Panc1 (cell line): ENCODE measurements at places on chromosomes 4 and X.

DNA sequence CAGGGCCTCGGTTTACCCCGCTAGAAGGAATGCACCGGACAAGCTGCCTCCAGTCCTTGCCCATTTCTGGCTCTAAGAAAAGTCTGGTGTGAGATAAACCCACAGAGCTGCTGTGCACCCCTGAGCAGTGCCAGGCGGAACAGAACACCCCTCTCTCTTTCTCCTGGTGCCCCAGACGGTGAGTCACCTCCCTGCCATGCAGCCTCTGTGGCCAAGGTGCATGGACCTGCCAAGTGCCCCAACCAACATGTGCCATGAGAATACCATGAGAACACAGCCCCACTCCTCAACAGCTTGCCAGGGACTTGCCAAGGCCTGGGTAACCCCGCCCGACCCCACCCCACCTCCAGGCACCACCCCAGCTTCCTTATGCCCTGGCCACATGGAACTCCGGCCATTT is 47.7 kb upstream of the MAN2B2 start:
- no peak for DNase-seq
- no peaks in the 10 kb centered on the region for H3K4me1 ChIP-seq
- H3K27ac ChIP-seq = no peak overlapping the region
- H3K36me3 ChIP-seq = no peaks in the 10 kb centered on the region
- no peaks in the 10 kb centered on the region for H3K27me3 ChIP-seq

GRCh38 chr4:3302786-3303564 is 10.2 kb downstream of the RGS12 start:
- no peak overlapping the region for H3K4me3 ChIP-seq
- no peaks in the 10 kb centered on the region for H3K27me3 ChIP-seq
- H3K4me1 ChIP-seq = peaks cover 2% of the 10 kb centered on the region; the same call in 1 of the 2 replicates
- H3K36me3 ChIP-seq = no peaks in the 10 kb centered on the region
- no peak overlapping the region for H3K27ac ChIP-seq

GRCh38 chrX:53320543-53321229 is 39.3 kb upstream of the IQSEC2 start:
- H3K27ac ChIP-seq = no peak overlapping the region
- DNase-seq = no peak
- peaks cover 3% of the 10 kb centered on the region for H3K4me1 ChIP-seq
- H3K36me3 ChIP-seq = no peaks in the 10 kb centered on the region

- H3K4me1 ChIP-seq = no peaks in the 10 kb centered on the region
- no peak overlapping the region for H3K27ac ChIP-seq
- no peaks in the 10 kb centered on the region for H3K27me3 ChIP-seq
- no peak overlapping the region for H3K4me3 ChIP-seq
- no peaks in the 10 kb centered on the region for H3K36me3 ChIP-seq
Measured at GRCh38 chr4:15318621-15319348, 109.0 kb upstream of the C1QTNF7 start.

DNA sequence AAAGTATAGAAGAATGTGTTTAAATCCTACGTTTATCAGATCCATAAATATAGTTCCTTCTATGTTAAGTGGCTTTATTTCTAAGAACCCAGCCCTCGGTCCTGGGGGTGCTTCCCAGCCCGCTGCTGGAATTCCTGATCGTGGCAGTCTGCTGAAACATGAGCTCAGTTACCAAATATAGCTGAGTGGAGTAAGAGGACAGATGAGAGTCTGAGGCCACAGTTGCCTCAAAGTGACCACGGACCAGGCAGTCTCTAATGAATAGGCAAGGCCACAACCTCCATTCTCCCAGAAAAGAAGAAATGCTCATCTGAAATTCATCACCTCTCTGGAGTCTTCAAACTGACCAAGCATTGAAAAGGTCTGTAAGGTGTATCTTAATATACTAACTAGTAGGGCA is at the start of gene PALLD:
PALLD (plus strand) TSS at position 219 of the 400 bp plus-strand sequence.
- H3K4me3 ChIP-seq = no peak within 1 kb of the TSS
- no peak for DNase-seq
- H3K27ac ChIP-seq = no peak within 1 kb of the TSS
- H3K4me1 ChIP-seq = no peaks in the 10 kb centered on the region
- no peaks in the 10 kb centered on the region for H3K27me3 ChIP-seq
- H3K36me3 ChIP-seq = no peaks in the 10 kb centered on the region

DNA sequence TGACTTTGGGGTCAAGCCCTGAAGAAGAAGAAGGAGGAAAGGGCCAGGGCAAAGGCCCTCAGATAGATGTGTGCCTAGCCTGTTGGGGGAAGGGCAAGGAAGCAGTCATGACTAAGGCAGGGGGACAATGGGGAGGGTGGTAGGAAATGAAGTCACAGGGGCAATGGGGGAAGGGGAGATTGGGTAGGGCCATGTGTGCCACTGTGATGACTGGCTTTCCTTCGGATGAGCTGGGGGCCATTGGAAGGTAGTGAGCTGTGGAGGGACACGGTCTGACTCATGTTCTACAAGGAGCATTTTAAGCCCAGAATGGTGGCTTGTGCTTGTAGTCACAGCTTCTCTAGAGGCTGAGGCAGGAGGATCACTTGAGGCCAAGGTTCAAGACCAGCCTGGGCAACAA is 642.0 kb downstream of the MID1IP1 start:
- H3K4me3 ChIP-seq = no peak overlapping the region
- no peak overlapping the region for H3K27ac ChIP-seq
- no peak for DNase-seq
- H3K4me1 ChIP-seq = no peaks in the 10 kb centered on the region

DNA sequence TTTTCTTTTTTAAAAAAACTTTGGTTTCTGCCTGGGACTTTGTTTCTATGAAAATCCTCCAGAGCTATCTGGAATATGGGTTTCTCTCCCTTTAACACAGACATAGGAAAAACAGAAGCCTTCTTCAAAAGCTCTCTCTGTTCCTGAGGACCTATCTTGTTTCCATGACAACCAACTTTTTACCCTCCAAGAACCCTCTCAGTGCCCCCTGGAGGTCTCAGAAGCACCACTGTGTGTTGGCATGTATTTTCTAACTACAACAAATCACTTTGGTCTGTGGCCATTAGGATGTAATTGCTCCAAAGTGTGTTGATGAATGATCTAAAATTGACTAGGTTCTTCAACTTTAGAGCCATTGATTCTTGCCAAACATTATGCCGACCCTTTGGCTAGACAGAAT is 1331.6 kb downstream of the ADGRL3 start:
- no peak overlapping the region for H3K27ac ChIP-seq
- no peaks in the 10 kb centered on the region for H3K4me1 ChIP-seq
- H3K27me3 ChIP-seq = no peaks in the 10 kb centered on the region
- H3K4me3 ChIP-seq = no peak overlapping the region
- H3K36me3 ChIP-seq = no peaks in the 10 kb centered on the region

DNA sequence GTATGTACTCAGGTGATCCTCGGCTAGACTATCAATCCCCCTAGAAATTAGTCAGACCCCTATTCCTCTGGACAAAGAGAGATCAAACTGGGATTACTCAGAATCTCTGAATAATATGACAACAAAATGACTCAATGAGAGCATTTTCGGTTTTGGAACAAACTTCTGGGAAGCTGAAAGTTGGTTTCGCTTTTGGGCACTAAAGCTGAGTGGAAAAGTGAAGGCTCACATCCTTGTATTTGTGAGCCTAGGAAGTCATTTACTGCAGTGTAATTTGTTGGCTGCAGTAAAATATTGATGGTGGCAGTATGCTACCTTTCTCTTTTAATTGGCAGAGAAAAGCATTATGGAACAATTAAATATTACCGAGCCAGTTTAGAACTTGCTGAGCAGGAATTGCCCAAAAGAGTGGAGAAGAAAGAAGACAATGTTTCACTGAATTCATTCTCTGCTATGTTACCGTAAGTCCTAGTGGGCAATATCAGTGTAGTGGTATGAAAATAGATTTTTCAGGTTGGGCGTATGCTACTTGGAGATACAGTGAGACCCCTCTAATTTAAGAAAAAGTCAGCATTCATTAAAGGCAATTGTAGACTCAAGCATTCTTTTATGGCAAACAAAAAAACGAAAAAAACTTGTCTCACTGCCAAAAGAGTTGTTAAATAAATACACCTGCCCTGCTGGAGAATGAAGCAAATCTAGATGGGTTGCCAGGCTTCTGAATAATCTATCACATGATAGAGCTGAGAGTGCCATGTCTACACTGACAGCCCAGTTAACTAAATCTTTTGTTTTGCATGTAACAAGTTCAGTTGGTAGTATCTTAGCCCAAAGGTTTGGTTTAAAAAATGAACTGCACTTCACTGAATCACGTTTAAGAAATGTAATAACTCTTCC is 69.6 kb downstream of the AGTR2 start:
- H3K4me1 ChIP-seq = no peaks in the 10 kb centered on the region
- no peak overlapping the region for H3K27ac ChIP-seq
- no peak for DNase-seq
- H3K36me3 ChIP-seq = no peaks in the 10 kb centered on the region
- no peak overlapping the region for H3K4me3 ChIP-seq
- H3K27me3 ChIP-seq = no peaks in the 10 kb centered on the region

DNA sequence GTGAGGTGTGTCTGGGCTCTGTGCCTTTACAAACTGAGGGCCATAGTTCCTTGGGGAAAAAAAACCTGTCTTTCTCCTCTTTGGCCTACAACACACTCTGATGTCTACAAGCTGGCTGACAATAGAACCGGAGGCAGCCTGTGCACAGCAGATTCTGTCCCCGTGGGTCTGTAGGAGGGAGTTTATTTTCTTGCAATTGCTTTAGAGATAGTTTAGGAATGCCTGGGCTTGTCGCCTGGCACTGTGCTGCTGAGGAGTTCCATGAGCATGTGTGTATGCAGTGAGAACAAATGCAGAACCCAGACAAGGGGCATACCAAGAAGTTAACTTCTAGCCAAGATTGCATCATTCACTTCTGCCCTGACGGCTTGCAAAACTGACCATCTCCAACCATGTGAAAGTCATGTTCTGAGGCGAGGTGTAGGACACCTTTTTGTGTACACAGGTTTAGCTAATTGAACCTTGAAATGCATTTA is 54.1 kb downstream of the CCNI start:
- no peaks in the 10 kb centered on the region for H3K27me3 ChIP-seq
- no peaks in the 10 kb centered on the region for H3K4me1 ChIP-seq
- no peak overlapping the region for H3K27ac ChIP-seq
- no peak overlapping the region for H3K4me3 ChIP-seq
- no peak for DNase-seq

GRCh38 chrX:2320089-2320488 is 180.7 kb downstream of the DHRSX start:
- H3K4me3 ChIP-seq = no peak overlapping the region
- DNase-seq = no peak
- no peaks in the 10 kb centered on the region for H3K36me3 ChIP-seq
- no peaks in the 10 kb centered on the region for H3K27me3 ChIP-seq
- no peaks in the 10 kb centered on the region; the same call in 1 of the 2 replicates for H3K4me1 ChIP-seq
- no peak overlapping the region for H3K27ac ChIP-seq

- no peaks in the 10 kb centered on the region for H3K36me3 ChIP-seq
- H3K4me1 ChIP-seq = no peaks in the 10 kb centered on the region
- H3K27ac ChIP-seq = no peak overlapping the region
- H3K27me3 ChIP-seq = no peaks in the 10 kb centered on the region
- H3K4me3 ChIP-seq = no peak overlapping the region
- DNase-seq = no peak
Measured at GRCh38 chr4:153189016-153189801, 15.0 kb upstream of the TRIM2 start.

DNA sequence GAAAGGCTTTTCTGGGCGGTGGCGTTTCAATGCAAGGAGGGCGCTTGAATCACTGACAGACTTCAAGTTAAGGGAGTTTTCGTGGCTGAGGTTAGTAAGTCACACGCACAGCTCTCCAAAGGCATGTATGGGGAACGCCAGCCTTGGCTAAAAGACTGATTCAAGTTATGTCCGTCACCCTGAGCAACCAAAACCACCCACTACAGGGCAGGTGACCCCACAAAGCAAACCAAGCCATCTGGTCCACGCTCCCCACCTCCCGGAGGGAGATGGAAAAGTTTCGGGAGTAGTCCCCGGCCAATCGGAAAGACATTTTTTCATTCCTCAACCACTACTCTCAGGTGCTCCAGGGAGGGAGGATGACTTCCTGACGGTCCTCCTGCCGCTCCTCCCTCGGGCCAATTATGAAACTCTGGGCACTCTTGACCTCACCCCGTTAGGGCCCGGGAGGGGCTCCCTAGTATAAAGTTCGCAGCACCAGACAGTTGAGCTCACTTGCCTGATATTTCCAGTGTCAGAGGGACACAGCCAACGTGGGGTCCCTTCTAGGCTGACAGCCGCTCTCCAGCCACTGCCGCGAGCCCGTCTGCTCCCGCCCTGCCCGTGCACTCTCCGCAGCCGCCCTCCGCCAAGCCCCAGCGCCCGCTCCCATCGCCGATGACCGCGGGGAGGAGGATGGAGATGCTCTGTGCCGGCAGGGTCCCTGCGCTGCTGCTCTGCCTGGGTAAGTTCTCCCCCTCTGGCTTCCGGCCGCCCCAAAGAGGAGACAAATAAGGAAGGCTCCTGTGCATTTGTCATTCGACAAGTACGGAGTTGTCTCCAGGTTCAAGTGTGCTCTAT is at the start of gene EREG:
EREG (plus strand) TSS at position 494 of the 840 bp plus-strand sequence; CDS start at position 658, 164 bp downstream.
- H3K36me3 ChIP-seq = peaks cover 2% of the 10 kb centered on the region; the same call in 1 of the 2 replicates
- peak within 1 kb of the TSS; percentile 39 for H3K4me3 ChIP-seq
- no peak within 1 kb of the TSS for H3K27ac ChIP-seq

DNA sequence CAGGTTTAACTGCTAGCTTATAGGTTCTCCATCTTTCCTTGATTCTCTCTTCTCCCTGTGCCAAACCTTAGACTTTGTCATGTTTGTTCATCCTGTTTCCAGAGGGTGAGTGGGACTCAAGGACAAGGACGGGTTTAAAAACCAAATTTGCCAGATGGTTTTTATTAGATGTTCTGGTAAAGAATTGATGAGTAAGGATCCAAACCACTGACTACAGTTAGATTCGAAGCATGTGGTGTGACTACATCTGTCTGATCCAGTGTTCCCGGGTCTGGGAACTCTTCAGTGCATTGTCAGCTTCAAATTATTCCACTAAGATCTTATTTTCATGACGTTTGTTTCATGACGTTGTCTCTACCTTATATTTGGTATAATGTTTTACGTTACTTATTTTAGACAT is 37.5 kb downstream of the MTMR1 start:
- H3K36me3 ChIP-seq = 0 out of 2 replicates have a peak, but pooled peaks cover 4% of the 10 kb centered on the region
- DNase-seq = no peak
- no peaks in the 10 kb centered on the region for H3K27me3 ChIP-seq
- H3K4me3 ChIP-seq = no peak overlapping the region

DNA sequence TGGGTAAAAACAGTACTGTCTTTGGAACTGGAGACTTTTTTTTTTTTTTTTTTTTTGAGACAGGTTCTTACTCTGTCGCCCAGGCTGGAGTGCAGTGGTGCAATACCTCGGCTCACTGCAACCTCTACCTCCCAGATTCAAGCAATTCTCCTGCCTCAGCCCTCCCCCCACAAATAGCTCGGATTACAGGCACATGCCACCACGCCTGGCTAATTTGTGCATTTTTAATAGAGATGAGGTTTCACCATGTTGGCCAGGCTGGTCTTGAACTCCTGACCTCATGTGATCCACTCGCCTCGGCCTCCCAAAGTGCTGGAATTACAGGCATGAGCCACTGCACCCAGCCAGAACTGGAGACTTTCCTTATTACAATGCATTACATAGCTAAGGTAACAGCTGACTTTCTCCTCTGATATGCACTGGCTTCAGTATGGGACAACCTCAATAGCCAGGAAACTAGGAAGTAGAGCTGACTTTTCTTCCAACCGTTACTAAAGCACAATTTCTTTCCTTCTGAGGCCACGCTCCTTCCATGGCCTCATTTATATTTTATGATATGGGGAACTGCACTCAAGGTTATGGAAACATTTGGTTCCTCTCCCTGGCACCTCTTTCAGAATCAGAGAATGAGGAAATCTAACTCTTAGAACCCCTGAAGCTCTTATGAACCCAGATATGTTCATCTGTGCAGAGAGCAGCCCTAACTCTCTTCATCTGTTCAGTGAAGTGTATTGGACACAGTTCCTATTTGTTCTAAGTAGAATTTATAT is 53.5 kb upstream of the FAM9B start:
- no peak for DNase-seq
- H3K27me3 ChIP-seq = no peaks in the 10 kb centered on the region
- H3K4me3 ChIP-seq = no peak overlapping the region
- H3K27ac ChIP-seq = no peak overlapping the region
